ENCODE measurements at places on chromosomes 13 and 19.
A peak's percentile ranks its signal among the peaks of the same experiment; 100 is the strongest.

DNA sequence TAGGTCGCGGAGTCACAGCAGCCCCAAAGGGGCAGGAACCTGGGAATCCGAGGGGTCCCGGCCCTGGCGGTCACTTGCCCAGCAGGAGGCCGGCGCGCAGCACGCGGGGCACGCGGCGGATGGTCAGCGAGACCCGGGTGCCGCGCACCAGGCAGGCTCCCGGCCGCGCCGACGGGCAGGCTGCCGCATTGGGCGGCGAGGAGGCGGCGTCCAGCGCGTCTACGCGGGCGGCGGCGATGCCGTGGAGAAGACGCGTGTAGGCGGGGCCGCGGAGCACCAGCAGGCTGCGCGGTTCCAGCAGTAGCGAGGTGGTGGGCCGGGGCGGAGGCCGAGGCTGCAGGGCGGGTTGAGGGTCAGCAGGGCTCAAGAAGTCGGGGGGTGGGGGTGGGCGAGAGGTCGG, 607 bp upstream of the SYNE4 start:
- peak; percentile 29 for DNase-seq

GRCh38 chr13:29525757-29526156, 69.7 kb downstream of the SLC7A1 start:
- DNase-seq, result no peak

GRCh38 chr19:29606420-29606747, 301 bp downstream of the POP4 start:
- DNase-seq, result no peak

DNA sequence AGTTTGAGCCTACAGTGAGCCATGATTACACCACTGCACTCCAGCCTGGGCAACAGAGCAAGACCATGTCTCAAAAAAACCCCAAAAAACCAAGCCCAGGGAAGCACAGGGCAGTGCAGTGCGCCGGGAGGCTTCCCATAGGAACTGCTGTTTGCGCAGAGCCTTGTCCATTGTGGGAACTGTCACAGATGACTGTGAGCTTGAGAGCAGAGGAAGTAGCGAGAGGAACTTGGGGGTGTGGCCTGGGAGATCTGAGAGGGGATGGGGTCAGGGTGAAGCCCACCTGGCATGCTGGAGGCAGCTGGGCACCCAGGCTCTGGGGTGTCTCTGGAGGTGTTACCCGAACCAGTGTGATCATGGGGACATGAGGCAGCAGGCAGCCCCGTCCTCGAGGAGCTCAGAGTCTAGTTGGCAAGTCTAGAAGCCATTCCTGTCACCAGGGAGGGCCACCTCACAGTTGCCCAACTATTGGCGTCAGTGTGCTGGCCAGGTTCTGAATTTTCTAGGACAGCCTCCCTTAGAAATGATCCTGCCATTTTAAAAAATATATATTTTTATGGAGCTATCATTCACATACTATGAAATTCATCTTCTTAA, 10.4 kb downstream of the KDM4B start:
- DNase-seq, result no peak

DNA sequence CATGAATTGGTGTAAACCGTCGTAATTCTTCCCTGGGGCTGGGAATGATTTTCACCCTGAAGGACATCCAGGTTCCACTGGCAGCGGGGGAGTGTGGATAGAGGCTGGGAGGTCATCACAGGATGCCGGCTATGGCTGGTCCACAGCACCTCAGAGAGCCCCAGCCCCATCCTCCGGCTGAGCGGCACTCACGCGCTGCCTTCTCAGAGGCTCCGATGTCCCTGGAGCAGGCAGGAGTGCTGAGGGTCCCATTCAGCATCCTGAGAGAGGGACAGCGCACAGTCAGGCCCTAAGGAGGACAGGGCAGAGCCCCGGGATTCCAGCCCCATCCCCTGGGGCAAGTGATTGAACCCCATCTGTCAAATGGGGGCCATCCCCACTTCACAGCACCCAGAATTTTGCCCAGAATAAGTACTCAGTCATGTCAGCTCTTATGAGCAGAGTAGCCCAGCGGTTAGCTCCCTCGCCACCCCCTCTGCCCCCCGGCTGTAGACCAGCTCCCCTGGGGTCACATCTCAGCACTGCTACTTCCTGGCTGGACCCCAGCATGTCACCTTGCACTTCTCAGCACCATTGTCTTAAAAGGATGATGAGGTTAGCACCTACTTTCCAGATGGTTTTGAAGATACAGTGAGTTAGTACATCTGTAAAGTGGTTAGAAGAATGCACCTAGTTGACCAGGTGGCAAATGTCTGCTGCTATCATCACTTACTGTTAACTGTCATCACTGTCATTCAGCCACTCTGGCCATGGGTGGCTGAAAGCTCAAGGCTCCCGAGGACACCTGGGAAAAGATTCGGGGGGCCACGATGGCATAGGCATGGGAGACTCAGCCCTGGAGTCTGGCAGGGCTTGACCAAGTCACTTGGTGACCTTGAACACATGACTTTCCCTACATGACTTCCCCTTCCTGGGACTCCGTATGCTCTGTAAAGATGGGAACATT, 11.9 kb downstream of the GRAMD1A start:
- no peak for DNase-seq

DNA sequence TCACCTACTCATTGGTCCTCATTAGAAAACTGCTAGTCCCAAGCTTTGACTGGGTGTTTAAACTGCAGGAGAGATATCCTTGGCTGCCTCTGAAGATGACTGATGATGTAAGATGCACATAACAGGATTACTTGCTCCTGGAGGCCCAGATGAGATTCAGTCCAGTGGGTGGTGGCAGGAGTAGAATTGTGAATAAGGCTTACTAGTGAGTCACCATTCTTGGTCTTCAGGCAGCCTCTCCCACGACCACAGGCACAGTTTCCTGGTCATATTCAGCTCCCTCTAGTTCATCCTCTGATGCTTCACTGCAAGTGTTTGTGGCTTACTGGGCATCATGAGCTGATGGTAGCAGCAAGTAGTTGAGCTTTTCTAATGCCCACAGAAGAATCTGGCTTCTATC, 12.1 kb downstream of the SERTM1 start:
- no peak for DNase-seq

- DNase-seq, result no peak
Measured at GRCh38 chr13:35225159-35225558, 251.3 kb downstream of the MAB21L1 start.

DNA sequence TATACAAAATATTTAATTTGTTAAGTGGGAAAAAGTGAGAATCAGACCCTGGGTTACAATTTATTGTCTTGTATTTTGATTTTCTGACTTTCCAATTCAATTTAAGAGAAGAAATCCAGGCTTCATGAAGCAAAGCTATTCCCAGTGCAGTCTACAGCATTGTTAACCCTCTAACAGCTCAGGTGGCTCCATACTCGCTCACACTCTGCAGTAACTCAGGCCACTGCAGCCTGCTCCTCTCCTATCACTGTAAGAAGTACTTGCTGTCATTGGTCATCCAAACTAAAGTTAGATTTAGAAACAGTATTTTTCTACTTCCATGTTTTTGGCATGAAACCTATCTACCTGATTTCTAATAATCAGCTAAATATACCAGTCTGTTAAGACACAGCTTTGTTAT, 830.3 kb downstream of the PCDH9 start:
- DNase-seq, result no peak

- no peak for DNase-seq
Measured at GRCh38 chr19:22144394-22144793, 52.4 kb downstream of the ZNF676 start.

DNA sequence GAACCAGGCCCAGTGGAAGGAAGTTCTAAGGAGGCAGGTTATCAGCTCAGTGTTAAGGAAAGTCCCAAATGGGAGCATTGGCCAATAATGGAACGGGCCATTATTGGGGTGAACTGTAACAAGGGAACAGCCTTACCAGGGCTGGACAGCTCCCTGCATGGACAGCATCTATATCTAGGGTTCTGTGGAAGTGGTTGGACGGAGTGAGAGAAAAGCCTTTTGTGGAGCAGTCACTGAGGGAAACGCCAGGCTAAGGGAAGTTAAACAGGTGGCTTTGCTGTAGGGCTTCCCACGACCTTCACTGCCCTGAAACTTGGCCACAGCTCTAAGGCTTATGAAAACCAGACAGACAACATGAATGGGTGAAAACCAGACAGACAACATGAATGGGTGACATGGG, 17.0 kb downstream of the POU2F2 start:
- DNase-seq, result no peak

GRCh38 chr13:98377635-98378378, 199.1 kb downstream of the STK24 start:
- DNase-seq, result no peak

DNA sequence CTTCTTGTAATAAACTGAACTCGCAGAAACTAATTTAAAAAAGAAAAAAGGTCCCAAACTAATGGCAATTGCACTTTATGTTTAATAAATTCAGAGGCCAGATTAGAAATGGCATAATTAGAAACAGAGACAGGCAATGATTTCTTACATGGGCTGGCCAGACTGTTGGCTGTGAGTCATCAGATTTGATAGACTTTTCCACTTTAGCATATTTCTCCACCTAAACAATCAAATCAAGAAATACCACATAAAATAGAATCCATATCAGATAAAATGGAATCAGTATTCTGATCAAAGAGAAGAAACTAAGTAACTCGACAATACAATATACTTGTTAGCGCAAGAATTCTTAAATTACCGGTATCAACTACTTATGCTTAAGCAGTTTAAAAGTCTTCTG, 29.0 kb downstream of the EXOSC8 start:
- DNase-seq, result no peak

DNA sequence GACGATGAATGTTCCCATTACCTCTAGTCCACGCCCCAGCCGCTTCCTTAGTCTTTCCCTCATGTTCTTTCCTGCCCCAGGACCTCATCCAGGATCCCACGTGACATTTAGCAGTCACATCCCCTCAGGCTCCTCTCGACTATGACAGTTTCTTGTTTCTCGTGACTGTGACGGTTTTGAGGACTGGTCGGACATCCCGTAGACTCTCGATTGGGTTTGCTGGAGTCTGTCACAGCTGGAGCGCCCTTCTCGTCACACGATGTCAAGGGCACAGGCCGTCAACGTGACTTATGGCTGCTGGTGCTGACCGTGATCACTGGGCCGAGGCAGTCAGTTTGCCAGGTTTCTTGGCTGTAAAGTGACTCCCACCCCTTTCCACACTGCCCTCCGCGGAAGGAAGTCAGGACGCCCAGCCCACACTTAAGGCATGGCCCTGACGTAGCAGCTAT, 22.8 kb downstream of the ELAVL1 start:
- no peak for DNase-seq

DNA sequence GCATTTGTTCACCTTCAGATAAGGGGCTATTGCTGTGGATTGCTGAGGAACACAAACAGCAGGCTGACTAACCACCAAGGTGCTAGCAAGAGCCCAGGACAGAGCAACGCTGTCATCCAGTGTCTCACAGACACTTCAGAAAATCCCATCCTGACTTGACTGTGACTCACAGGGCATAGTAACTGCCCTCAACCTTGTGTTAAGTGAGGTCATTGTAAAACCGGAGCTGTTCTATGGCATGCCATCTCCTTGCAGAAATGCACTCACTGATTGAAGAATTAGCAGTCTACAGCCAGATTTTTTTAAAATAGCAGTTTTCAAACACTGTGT, 51.1 kb downstream of the TNFRSF19 start:
- no peak for DNase-seq

GRCh38 chr19:53463263-53463662, 4.3 kb upstream of the ZNF813 start:
- DNase-seq, result no peak

DNA sequence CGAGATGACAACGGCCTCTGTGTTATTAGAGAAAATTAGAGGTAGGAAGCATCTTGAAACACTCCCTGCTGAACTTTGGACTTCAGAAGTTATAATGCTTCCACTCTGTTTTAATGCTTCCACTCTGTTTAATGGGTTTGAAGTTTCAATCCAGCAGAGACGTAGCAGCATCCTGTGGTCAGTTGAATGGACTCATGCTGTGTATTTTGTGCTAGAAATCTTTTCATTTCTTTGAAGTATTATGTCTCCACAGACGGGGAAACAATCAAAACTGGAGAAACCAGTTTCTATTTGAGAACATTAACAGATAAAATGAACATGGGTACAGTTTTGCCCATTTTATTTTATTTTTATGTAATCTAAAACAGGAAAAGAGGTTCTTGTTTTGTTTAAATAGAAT, 1736.2 kb downstream of the SLITRK5 start:
- DNase-seq, result no peak

- no peak for DNase-seq
Measured at GRCh38 chr19:16496613-16496983, 404 bp downstream of the C19orf44 start.

- no peak for DNase-seq
Measured at GRCh38 chr19:5801796-5802619, 2.9 kb upstream of the NRTN start.

DNA sequence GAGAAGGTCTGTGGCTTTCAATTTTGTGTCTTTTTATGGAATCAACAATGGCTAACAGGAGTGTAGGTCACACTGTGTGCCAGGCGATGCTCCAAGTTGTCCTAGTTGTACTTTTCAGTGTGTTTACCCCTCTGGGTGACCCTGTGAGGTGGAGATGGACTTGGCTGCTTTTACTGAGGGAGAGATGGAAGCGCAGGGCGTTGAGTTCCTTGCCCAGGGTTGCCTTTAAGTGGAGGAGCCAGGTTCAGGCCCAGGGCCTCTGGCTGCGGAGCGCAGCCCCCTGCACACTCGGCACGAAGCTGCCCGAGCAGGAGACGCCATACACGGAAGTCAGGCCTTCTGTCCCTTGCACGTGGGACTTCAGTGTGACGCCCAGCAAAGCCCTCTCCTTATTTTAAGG, 112.8 kb downstream of the RAB20 start:
- DNase-seq, result no peak

GRCh38 chr19:11306337-11306736, 10.4 kb downstream of the TSPAN16 start:
- DNase-seq, result no peak

DNA sequence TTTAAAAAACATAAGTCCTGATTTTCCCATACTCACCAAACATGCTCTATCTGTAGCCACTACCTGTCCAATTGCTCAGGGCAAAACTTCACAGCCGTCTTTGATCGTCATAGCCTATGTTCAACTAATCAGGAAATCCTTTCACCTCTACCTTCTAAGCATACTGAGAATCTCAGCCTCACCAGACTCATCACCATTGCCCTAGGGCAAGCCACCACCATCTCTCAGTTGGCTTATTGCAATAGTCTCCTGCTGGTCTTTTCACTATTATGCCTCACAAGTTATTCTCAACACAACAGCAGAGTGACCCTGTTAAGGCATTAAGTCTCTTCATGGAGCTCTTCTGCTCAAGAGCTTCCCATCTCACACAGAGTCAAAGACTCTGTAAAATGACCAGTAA, 260.4 kb upstream of the MAB21L1 start:
- DNase-seq, result no peak

DNA sequence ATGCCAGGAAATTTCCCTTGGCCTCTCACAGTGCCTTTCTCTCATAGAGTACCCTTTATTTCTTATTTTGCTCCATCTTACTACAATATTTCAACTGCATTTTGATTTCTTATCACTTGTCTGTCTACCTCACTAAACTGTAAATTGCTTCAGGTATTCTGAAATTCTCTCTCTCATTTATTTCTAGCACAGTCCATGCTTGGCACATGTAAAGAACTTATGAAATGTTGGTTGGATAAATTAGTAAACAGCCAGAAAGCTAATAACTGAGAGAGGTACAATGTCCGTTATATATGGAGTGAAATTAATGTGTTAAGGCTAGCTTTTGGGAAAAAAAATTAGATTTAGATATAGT, 138.3 kb upstream of the RFC3 start:
- DNase-seq, result no peak
